HEK293T (cell line): ENCODE measurements at places on chromosomes 4 and X.

DNA sequence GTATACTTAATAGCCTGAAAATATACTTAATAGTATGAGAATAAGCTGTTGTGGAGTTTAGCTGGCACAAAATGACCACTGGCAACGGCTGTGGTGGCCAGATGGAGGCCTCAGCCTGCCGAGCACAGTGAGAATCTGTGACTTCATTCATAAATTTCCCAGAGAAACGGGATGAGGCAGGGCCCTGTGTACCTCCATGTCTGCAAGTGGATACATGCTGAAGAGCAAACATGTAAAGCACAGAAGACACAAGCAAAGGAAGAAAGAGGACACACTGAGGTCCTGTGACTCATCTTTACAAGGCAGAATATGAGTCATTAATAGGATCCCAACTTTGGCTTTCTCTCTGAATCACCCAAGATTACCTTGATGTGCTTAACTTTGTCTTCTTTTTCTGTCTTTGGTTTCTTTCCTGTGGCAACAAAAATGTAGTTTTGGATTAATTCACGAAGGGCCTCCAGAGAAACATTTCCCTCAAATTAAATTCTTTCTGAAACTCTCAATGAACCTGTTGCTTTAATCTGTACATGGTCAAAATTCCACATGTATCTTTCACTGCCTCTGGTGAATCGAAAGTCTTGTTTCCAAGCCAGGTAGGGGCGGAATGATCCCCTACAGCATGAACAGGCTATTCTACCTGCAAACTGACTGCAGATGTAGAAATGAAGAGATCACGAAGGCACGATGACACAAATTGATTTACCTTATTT, 56.4 kb downstream of the IRF2 start:
- no peak for DNase-seq

GRCh38 chr4:81538716-81539427, 67.2 kb upstream of the RASGEF1B start:
- DNase-seq: no peak

DNA sequence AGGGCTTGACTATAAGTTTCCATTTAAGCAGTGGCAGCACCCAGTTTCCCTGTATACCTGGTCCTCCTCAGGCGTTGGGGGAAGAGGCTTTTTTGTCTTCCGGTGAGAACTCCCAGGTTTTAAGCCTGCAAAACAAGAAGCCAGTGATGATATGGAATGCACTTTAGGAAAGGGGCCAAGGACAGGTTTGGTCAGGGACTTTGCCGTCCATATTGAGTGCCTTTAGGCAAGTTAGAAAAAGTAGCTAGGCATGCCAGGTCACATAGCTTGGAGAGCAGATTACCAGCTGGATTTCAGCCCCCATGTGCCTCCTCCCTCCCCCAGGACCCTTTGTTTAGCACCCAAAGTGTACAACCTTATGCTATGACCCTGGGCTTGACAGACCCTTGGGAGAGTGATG, 13.6 kb upstream of the TIMM8A start:
- DNase-seq: no peak

DNA sequence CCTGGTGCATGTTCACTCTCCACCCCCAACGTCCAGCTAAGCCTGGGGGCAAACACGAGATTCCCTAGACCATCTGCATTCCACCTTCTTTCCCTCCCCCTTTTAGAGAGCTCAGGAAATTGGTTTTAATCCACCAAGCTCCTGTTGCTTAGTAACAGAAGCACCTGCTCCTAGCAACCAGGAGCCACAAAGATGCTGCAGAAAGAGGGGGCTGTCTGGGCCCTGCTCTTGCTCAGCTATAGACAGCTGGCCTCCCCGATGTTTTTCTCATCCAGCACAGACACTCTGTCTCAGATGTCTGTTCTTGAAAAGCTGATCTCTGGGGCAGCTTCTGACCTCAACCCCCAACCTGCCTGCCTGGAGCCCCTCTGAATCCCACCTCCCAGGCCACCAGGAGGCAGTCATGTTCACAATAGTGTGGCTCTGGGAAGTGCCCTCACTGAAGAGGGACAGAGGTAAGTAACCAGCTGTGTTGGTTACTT, 71.5 kb downstream of the SLC16A2 start:
- no peak for DNase-seq

DNA sequence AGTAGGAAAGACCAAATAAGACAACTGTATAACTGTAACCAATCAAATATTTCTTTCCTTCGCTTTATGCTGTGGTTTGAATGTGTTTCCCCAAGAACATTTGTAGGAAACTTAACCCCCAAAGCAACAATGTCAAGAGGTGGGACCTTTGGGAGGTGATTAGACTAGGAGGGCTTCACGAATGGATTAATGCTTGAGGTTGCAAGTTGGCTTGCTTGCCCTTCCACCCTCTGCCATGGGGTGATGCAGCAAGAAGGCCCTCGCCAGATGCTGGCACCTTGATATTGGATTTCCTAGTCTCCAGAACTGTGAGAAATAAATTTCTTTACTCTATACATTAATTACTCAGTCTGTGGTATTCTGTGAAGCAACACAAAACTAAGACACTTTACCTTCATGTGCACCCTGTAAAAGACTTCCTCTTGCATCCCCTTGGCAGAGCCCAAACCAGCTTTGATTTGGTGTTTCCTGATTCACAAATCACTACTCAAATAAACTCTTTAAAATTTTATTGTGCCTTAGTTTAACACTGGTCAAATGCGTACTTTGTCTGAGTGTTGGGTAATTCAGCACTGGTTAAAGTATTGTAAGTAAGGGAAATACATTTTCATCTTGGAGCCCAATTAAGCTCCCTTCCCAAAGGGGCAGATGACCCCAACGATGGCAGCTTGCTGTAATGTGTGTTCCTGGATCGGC, 59.9 kb downstream of the COQ2 start:
- DNase-seq: no peak

GRCh38 chrX:74853255-74853654, 72.0 kb downstream of the NEXMIF start:
- no peak for DNase-seq

GRCh38 chr4:54445866-54446265, 211.9 kb upstream of the KIT start:
- no peak for DNase-seq

DNA sequence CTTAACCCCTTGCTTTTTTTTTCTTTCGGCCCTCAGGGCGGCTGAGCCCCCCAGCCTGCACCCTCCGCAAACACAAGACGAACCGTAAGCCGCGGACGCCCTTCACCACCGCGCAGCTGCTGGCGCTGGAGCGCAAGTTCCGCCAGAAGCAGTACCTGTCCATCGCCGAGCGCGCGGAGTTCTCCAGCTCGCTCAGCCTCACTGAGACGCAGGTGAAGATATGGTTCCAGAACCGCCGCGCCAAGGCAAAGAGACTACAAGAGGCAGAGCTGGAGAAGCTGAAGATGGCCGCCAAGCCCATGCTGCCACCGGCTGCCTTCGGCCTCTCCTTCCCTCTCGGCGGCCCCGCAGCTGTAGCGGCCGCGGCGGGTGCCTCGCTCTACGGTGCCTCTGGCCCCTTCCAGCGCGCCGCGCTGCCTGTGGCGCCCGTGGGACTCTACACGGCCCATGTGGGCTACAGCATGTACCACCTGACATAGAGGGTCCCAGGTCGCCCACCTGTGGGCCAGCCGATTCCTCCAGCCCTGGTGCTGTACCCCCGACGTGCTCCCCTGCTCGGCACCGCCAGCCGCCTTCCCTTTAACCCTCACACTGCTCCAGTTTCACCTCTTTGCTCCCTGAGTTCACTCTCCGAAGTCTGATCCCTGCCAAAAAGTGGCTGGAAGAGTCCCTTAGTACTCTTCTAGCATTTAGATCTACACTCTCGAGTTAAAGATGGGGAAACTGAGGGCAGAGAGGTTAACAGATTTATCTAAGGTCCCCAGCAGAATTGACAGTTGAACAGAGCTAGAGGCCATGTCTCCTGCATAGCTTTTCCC, 3.4 kb downstream of the MSX1 start:
- DNase-seq: no peak

DNA sequence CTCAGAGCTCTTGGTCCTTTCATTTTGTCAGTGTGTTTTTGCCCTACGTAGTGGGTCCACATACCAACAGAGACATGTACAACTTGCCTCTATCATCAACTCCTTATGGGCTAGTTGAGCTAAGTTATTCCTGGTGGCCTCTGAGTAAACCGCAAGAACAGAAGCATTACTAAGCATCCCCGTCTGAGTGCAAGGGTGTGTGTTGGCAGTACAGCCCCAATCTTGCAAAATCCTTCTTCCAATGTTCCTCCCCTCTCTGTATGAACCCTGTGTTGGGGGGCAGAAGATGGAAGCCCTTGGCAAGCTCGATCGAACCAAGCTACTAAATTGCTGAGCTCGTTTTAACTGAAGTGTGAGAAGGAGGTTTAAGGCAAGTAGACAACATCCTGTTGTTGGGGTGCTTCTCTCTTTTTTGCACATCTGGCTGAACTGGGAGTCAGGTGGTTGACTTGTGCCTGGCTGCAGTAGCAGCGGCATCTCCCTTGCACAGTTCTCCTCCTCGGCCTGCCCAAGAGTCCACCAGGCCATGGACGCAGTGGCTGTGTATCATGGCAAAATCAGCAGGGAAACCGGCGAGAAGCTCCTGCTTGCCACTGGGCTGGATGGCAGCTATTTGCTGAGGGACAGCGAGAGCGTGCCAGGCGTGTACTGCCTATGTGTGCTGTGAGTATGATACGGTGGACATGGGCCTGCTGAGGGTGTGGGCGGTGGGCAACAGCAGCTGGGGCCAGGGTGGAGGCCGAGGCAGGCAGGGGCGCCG, at the start of gene SH2D1A:
Gene SH2D1A (plus strand): TSS at position 447 of the 760 bp plus-strand sequence. CDS start 80 bp downstream, at position 527.
- DNase-seq: no peak

GRCh38 chrX:49177338-49177833, 5.7 kb downstream of the PLP2 start:
- no peak for DNase-seq

- DNase-seq: no peak
These were observed 14.3 kb downstream of the RCHY1 start for GRCh38 chr4:75499900-75500299.

DNA sequence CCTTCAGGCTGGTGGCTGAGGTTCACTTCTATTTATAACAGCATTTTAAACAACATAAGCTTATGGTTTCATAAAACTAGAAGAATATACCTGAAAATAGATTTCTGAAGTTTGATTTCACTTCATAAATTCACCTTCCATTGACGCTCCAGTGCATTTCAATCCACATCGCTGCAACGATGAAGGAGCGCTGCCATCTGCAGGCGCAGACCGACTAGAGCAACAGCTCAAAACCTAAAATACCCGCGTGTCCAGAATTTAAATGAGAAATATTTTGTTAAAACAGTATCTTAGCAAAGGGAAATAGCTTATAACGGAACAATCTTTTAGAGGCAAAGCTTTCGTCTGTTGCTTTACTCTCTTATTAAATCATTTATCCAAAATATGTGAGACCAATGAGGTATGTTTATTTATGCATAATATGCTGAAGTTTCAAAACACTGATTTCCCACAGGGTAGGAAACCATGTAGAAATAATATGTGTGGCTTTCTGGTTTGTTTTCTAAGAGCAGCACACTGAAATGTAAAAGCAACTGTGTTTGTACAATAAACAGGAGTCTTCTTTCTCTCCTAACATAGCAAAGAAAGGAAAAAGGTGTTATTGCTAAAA, 816.4 kb upstream of the FRG1 start:
- peak; percentile 4 for DNase-seq

- DNase-seq: no peak
These were observed 83.2 kb downstream of the IL15 start for GRCh38 chr4:141719585-141719984.

DNA sequence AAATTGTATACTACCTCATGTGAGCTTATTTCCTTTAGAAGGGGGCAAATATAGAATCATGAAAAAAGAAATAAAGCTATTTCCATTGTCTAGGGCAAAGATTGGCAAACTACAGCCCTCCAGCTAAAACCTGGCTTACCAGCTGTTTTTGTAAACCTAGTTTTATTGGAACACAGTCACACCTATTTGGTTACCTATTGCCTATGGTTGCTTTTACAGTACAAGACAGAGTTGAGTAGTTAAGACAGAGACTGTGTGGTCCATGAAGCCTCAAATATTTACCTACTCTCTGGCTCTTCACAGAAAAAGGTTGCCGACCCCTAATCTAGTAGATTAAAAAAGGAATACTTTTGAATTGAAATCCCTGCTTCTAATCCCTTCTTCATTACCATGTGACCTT, 88.8 kb upstream of the ENPP6 start:
- DNase-seq: no peak

DNA sequence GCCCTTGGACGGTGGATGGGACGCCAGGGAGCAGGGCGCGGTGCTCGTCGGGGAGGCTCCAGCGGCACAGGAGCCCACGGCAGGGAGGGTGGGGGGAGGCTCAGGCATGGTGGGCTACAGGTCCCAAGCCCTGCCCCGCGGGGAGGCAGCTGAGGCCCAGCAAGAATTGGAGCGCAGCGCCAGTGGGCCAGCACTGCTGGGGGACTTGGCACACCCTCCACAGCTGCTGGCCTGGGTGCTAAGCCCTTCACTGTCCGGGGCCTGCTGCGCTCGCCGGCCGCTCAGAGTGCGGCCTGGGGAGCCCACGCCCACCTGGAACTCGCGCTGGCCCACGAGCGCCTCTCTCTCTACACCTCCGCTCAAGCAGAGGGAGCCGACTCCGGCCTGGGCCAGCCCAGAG, 8.6 kb downstream of the CD38 start:
- no peak for DNase-seq

GRCh38 chr4:54657551-54658251, at the start of gene KIT:
Gene KIT, plus strand, starts transcription at chr4:54657957. Its CDS starts 58 bp downstream, at chr4:54658015.
- peak; percentile 81 for DNase-seq

DNA sequence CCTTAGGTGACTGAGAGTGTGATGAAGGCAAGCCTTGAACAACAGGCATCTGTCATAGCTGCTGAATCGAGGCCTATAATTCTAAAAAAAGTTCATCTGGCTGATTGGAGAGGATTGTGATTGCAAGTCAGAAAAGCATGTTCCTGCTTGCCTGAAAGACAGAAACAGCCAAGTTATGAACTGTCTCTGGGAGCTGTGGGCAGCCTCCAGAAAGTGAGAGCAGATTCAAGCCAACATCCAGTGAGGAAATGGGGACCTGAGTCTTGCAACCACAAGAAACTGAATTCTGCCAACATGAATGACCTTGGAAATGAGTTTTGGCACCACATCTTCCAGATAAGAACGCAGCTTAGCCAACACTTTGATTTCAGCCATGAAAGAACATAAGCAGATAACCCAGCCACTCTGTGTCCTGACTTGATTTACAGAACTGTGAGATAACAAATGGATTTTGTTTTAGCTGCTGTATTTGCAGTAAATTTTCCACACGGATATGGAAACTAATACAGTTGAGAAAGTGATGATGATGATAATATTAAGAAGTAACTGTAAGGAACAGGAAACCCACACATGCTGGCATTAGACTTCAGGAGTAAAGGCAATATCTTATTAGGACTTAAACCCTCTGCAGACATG, 240.3 kb upstream of the NDST3 start:
- no peak for DNase-seq

- no peak for DNase-seq
These were observed 25.5 kb downstream of the ZNF330 start for GRCh38 chr4:141246243-141246642.

- no peak for DNase-seq
These were observed 181.7 kb downstream of the GBA3 start for GRCh38 chr4:22874334-22874912.

- no peak for DNase-seq
These were observed 72.1 kb downstream of the GPR101 start for GRCh38 chrX:136961594-136962135.

GRCh38 chr4:78310007-78310739, 241.4 kb upstream of the ANXA3 start:
- no peak for DNase-seq
